ENCODE measurements at places on chromosomes 12 and 14.

DNA sequence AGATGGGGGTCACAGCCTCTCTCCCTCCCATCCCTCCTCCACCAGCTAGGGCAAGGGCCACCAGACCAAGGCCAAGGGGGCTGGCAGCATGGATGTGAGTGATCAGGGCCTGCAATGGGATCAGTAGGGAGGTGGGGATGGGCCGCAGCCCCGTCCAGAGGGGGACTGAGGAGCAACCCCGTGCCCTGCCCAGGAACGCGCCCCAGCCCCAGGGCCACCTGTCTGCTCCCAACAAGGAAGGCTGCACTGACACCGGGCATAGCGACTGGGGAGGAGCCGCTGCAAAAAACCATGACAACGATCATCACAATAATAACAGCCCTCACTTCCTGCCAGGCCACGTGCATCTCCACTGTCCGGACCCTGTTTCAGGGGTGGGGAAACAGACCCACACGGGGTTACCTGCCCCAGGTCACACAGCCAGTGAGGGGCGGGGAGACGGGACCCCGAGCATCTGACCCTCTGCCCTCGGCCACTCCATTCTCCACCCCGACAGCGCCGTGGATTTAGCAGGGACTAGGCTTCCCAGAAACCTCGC is 24.3 kb downstream of the NCOR2 start:
- DNase-seq = peak; percentile 48

- DNase-seq = peak; percentile 7
These were observed 25.5 kb downstream of the CEP83 start for GRCh38 chr12:94434171-94434570.

- DNase-seq = no peak
These were observed 177.7 kb downstream of the MED13L start for GRCh38 chr12:116099652-116100432.

GRCh38 chr14:53619691-53620231 is 336.9 kb downstream of the BMP4 start:
- no peak for DNase-seq

DNA sequence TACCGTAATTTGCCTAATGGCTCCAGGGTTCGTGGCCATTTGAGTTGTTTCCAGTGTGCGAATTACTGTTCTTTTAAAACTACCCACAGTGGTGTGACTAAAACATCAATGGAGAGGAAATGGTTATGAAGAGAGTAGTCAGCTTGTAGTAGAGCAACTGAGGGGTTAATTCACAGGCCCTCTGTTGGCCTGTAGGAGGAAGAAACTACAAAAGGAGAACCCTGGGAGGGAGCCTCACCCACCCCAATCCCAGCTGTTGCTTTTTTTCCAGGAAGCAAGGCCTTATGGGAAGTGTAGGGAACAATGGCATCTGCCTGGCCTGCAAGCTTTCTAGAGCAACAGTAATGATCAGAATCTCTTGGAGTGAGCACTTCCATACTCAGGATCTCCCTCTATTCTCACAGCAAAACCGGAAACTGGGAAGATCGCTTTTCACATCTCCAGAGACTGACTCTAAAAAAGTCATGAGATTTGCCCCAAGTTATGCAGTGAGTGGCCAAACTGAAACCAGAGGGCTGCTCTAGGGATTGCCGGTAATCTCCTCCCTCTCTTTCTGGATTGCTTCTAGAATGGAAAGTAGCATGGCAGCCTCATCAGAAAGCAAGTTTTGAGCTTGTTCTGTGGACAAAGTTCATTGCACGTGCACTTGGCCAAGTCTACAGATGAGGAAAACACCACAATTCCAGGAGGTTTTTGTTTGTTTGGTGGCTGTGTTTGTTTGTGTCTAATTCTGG is 125.3 kb upstream of the PWP1 start:
- no peak for DNase-seq

GRCh38 chr12:105644770-105645169 is 314.3 kb downstream of the C12orf75 start:
- no peak for DNase-seq

DNA sequence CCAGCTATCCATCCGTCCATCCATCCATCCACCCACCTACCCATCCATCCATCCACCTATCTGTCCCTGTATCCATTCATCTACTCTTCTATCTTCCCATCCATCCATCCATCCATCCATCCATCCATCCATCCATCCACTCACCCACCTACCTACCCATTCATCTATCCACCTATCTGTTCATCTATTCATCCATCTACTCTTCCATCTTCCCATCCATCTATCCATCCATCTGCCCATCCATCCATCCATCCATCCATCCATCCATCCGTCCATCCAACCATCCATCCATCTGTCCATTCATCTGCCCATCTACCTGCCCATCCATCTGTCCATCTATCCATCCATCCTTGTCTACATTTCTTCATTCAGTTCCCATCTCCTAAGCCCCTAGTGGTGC is 17.8 kb upstream of the HHIPL1 start:
- no peak for DNase-seq

DNA sequence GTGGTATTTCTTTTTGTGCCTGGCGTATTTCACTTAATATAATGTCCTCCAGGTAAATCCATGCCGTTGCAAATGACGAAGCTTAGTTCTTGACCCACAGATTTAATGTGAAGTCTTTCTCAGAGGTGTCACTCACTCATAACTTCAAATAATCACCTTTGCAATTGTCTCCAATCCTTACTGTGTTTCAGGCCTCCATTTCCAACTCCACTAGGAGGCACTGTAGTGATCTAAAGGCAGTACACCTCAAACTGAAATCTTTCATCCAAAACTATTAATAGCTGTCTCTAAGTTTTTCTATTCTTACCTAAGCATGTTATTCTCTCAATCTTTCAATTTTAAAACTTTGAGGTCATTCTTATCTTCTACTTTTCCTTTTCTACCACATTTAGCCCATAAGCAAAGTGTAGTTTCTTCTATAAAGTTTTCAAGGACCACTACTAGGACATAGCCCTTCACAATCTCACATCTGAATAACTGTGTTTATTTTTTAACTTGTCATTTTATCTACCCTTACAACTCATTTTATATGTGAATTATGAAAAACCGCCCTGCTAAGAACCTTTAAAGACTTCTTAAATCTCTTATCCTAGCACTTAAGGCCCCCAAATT is 25.5 kb upstream of the FBXO34 start:
- DNase-seq = peak; percentile 63

DNA sequence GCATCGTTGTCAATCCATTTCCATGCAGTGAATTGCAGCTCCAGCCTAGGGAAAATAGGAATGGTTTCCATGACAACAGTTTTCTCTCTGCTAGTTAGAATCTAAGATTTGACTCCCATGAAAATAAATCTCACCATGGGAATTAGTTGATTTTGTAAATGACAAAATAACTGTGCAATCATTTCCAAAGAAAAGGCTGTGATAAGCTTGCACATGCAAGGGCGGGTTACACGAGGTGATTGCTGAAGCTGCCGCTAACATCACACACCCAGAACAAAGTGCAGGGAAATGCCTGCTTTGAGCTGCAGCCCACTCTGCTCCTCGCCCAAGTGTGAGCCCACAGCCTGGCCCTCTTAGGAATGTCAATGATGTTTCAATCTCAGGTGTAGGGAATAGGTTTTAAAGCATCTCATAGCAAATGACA is 53.8 kb downstream of the TRIM9 start:
- no peak for DNase-seq

GRCh38 chr12:15851919-15852318 is 30.3 kb upstream of the STRAP start:
- no peak for DNase-seq

DNA sequence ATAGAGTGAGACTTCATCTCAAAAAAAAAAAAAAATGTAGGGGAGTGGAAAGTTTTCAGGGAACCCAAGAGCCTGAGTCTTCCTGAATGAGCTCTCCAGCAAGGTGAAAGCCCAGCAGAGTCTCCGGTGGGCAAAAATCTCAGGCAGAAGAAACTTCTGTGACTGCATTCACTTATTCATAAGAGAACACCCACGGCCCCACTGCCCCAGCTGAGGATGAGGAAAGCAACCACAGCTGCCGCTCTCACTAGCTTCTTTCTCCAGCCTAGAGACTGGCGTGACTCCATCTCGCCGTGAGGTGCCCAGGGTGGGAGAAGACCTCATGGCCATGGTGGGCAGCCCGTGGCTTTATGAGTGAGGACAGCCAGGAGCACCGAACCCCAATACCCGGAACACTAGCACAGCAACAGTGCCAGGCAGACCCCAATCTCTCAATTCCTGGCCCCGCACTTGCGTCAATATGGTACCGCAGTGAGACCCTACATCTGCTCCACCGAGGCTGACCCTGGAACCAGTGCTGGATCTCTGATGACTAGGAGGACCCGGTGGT is 29.7 kb upstream of the DYNC1H1 start:
- no peak for DNase-seq

GRCh38 chr12:18400186-18400585 is 138.9 kb downstream of the PIK3C2G start:
- DNase-seq = no peak
